ENCODE measurements at places on chromosomes 11 and 22.

DNA sequence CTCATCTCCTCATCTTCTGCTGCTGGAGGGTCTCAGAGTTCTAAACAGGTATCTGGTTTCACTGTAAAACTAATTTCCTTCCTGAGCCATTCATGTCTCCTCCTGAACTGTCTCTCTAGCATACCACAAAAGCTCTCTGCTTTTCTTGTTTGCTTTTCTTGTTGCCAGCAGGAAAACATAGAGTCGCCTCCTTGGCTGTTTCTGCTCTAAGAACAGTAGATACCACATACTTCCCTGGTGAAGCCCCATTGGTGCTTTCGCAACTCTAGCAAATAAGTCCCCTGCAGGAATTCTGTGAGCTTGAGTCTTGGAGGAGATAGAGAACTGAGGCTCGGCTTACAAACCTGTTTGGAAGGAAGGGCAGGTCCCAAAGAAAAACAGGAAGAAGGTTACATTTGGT lies 7.0 kb downstream of the DIXDC1 start:
- DNase-seq = no peak

DNA sequence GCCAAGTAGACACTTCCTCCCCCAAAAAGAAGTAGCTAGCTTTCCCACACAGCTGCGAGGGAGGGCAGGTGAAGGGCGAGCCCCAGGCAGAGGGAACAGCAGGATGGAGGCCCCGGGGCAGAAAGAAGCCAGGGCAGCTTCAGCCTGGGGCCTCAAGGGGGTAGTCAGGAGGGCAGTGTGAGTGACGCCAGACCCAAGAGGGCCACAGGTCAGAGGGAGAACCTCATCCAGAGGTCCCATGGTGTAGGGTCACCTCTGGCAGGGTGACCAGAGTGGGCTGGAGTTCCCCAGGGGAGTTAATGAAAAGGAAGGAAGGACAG lies 9.2 kb downstream of the PRR5 start:
- no peak for DNase-seq

GRCh38 chr22:19877626-19878339 lies 23.1 kb upstream of the GNB1L start:
- DNase-seq = no peak

DNA sequence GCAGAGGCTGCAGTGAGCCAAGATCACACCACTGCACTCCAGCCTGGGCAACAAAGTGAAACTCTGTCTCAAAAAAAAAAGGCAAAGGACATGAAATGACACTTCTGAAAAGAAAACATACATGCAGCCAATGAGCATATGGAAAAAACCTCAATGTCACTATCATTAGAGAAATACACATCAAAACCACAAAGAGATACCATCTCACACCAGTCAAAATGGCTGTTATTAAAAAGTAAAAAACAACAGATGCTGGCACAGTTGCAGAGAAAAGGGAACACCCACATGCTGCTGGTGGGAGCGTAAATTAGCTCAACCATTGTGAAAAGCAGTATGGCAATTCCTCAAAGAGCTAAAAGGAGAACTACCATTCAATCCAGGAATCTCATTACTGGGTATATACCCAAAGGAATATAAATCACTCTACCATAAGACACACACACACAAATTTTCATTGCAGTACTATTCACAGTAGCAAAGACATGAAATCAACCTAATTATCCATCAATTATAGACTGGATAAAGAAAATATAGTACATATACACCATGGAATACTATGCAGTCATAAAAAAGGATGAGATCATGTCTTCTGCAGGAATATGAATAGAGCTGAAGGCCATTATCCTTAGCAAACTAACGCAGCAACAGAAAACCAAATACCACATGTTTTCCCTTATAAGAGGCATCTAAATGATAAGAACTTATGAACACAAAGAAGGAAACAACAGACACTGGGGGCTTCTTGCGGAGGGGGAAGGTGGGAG lies 15.7 kb upstream of the C11orf58 start:
- DNase-seq = no peak

DNA sequence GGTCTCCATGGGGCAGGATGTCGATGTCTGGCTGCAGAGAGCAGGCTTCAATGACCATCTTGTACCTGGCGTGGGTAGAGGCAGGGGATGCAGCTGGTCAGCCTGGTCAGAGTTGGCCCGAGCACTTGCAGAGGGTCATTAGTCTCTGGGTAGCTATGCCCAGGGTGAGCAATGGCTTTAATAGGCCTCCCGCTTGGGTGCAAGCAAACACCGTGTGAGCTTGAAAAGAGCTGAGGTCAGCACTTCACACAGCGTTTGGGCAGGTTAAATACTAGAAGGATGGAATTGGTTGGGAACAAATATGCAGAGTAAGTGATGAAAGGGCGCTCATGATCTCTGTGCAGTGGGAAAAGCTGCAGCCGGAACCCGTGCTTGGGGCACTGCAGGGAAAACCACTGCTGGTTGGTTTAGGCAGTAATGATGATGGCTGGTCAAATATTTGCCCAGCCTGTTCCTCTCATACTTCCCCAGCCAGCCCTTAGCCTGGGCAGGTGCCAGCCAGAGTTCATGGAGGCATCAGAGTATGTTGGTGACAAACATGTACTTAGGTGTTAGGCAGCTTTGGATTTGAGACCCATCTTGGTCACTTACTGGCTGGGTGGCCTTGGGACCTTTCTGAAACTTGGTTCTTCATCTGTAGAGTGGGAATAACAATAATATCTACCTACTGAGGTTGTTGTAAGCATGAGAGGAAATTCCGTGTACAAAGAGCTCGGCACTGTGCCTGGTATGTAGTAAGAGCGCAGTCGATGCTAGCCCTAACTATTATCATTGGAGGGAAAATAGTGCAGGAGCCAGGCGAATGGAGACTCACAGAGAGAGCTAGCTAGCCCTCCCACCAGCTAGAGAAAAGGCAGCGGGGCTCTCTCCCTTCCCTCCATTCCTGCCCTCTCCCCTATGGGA lies 25.2 kb upstream of the KCNJ11 start:
- no peak for DNase-seq

- DNase-seq = no peak
Observed at GRCh38 chr11:109590782-109591181, 168.8 kb downstream of the C11orf87 start.

DNA sequence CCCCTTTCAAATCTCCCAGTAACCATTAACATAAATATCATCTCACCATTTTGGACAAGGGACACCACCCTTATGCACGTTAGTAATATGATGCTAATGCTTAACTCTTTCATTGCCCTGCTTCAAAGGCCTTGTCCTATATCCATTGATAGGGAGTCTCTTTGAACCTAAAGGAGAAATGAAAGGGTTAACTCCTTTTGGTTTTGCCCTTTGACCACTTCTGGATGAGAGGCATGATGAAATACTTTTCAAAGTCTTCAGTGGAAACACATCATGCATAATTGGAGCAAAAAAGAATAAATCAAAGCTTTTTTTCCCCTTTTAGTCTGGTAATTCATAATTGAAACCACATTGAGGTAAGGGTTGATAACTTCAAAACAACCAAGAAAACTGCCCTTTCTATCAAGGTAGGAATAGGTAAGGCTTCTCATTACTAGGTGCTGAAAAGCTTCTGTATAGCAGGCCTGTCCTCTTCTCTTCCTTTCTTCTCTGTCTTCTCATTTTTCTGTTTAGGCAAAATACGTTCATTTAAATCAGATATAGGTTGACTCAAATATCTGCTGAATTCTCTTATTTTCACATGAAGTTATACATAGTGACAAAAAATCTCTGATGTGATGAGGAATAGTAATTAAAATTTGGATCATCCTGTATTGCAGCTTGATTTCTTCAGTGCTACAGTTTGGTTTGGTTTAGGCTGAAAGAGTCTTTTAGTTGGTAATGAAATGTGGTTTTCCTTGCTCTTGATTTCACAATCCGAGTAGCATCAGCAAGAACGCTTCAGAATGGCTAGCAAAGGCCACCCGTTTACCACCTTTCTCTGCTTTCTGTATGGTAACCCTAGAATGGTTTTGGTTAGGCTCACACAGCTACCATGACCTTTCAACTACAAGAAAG lies 94.8 kb downstream of the EXT2 start:
- no peak for DNase-seq

DNA sequence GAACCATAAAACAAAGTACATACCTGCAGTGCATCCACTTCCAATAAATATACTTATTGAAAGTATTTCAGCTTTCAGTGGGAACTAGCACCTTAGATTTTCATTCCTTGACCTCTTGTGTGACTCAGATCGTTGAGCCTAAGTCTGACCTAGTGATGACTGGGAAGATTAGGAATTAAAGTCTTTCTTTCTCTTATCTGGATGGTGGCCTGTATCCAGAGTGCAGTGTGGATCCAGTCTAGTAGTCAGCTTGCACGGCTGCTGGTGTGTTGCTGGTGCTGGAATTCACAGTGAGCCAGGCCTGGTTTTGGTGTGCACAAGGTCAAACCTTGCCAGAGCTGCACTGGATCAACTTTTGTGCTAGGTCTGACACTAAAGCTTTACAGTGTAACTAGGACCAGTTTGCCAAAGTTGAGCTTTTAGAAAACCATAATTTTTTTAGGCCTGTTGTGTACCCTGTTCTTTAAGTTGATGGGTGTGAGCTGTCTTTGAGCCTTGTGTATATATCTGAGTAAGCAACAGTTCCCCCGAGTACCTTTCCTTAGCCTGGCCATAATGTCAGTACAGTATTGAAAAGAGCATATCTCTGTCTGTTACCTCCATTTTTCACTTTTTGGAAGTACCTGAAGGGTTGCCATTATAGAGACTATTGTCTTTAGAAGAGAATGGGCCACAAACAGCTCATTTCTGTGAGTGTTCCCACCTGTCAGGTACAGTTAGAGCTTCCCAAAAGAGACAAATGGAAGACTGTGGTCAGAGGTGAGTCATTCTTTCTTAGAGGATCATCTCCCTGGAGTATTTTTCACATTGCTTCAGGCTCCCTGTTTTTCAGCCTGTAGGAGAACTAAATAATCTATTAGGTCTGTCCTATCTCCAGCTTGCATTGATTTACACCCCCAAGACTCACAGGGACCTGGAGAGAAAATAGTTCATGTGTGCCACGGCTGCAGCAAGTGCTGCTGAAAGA lies 89.8 kb downstream of the ALX4 start:
- no peak for DNase-seq

DNA sequence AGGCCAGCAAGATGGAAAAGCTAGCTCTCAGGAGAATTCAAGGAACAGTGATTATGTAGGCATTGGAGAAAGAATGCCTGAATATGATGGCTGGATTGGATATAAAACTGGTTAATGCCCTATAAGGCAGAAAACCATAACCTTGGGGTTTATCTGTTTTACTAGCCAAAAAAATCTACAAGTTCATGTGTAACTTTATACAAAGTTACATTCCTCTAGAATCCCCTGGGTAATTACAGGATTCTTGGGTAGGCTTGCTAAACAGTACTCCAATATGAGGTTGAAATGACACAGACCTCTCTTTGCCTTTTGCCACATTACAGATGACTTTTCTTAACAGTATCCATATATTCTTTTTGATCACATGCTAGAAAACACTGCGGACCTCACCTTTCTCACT lies 26.0 kb downstream of the TSPAN18 start:
- DNase-seq = no peak

- DNase-seq = no peak
Observed at GRCh38 chr11:120184946-120185705, 25.7 kb upstream of the OAF start.

GRCh38 chr22:36541831-36542411 lies 13.0 kb upstream of the EIF3D start:
- DNase-seq = no peak

DNA sequence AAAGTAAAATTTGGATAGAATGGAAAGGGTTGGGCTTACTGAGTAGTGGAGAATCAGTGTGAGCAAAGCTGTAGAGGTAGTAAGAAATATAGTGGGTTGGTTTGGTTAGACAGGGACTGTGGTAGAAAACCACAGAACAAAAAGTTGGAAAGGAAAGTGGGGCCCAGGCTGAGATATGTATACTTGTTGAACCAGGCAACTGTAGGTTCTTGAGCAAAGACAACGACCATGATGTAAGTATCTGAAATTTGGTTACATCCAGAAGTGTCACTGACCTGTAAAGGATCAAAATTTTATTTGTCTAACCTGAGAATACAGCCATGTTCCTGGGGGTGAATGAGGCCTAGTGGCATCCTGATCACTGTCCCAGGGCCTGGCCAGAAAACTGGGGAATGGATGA lies 114.1 kb downstream of the STIM1 start:
- DNase-seq = no peak

DNA sequence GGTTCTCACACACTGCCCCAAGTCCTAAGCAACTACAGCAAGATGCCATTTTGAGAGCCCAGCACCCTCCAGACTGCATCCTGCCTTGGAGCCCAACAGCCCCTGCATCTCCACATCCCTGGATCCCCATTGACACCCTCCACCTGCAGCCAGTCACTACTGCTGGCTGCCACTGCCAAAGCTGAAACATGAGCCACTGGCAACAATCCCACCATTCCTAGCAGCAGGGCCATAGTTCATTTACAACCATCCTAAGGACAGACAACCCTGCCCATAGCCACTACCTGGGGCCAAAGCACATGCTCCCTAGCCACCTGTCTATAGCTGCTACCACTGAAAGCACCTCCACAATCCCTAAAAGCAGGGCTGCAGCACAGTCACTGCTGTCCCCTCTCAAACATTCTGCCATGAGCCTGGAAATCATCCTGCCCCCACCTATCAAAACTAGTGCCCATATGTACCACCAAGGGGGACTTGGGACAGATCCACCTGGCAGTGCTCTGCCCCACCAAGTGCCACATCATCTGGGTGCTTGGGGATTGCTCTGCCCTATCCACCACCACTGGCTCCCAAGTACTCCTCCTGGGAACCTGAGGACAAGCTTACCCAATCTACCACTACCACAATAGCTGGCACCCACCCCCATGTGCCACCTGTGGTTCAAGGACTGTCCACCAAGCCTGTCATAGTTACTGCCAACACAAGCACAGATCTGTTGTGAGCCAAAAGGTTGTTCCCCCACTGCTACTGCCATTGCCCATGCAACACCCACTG lies 138.8 kb upstream of the SOX6 start:
- DNase-seq = no peak

- DNase-seq = no peak
Observed at GRCh38 chr22:40746428-40747220, 67.3 kb downstream of the MCHR1 start.

GRCh38 chr11:36222831-36223635 lies 66.2 kb downstream of the COMMD9 start:
- no peak for DNase-seq

- no peak for DNase-seq
Observed at GRCh38 chr11:1822648-1823375, 12.0 kb upstream of the SYT8 start.

DNA sequence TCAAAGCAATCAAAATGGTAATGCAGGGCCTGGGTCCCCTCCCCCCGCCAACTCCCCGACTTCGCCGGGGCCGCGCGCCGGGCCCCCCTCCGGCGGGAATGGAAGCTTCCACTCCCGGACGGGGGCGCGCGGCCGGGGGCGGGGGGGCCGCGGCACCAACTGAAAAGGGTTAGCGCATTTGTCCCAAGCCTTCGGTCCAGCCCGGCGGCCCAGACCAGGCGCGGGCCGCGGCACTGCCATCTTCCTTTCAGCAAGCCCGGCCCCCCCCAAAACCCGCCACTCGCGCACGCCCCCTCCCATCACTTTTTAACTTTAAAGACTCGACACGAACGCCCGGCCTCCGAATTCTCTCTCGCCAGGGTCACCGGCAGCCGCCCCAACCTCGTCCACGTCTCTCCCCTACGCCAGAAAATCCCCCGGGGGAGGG lies 2.8 kb downstream of the PHF21B start:
- no peak for DNase-seq
